ENCODE measurements at places on chromosomes 1 and 21. TPM values are rescaled to one million over a fixed set of nuclear protein-coding genes. Genes with fewer than 3 reads are reported as not detected.

Gene CA6
- not detected for total RNA-seq

Gene RGS13
- total RNA-seq, result not detected

Gene CD52
- not detected for total RNA-seq

Gene GJA5
- total RNA-seq, result 0.13 TPM
